ENCODE measurements at places on chromosomes 7 and 10.
A peak's percentile ranks its signal among the peaks of the same experiment; 100 is the strongest.

DNA sequence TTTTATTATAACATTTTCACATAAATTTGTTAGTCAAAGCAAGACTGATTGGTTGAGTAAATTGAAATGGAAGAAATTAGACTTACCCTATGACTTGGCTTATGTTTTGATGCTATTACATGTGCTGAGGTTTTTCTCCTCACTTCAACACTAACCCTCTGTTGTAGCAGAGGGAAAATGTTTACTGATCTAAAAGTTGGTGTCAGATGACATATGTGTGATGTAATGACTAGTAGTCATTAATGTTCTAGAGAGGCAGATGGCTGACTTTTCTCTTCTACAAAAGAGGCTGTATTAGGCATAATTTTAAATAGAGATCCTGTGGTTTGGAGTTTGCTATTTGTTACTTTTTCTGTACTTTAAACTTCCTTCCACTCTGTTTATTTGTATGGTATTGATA, 266.0 kb downstream of the BBS9 start:
- H3K27me3 ChIP-seq: no peaks in the 10 kb centered on the region
- H3K27ac ChIP-seq: no peak overlapping the region
- no peaks in the 10 kb centered on the region for H3K36me3 ChIP-seq
- H3K4me3 ChIP-seq: no peak overlapping the region

DNA sequence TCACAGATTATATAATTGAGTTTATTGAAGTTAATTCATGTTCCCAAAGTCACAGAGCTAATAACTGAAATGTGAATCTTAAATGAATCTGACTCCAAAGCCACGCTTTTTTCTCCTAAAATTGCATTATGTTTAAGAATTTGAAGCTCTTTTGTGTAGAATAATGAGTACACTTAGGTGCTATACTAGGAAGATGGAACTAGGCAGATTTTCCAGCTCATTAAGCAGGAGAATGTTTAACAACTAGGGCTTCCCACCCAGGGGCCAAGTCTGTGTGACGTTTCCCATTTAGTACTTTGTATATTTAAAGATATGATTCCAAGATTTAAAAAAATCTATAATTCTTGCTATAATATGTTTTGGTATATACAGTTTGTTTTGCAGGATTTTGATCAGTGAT, 169.5 kb downstream of the KIF20B start:
- DNase-seq: no peak
- no peaks in the 10 kb centered on the region for H3K27me3 ChIP-seq
- no peaks in the 10 kb centered on the region for H3K4me1 ChIP-seq
- no peaks in the 10 kb centered on the region for H3K36me3 ChIP-seq
- H3K4me3 ChIP-seq: no peak overlapping the region

DNA sequence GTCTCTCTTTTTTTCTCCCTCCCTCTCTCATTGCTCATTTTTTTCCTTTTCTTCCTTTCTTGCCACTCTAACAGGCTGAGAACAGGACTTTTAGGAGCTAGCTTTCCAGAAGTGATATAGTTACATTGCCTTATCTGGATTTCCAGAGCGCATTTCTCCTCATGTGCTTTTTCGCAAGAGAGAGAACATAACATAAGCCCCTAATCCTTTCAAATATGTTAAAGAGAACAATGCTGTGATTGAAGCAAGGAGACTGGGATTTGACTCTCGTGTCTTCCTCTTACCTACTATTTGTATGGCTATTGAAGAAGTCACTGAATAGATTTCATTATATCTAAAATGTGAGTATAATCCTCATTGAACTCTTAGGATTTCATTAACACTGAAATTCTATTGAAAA, 101.2 kb upstream of the PRPS1L1 start:
- no peak for DNase-seq
- no peaks in the 10 kb centered on the region for H3K4me1 ChIP-seq
- no peak overlapping the region for H3K4me3 ChIP-seq
- no peak overlapping the region for H3K27ac ChIP-seq
- no peaks in the 10 kb centered on the region for H3K27me3 ChIP-seq

DNA sequence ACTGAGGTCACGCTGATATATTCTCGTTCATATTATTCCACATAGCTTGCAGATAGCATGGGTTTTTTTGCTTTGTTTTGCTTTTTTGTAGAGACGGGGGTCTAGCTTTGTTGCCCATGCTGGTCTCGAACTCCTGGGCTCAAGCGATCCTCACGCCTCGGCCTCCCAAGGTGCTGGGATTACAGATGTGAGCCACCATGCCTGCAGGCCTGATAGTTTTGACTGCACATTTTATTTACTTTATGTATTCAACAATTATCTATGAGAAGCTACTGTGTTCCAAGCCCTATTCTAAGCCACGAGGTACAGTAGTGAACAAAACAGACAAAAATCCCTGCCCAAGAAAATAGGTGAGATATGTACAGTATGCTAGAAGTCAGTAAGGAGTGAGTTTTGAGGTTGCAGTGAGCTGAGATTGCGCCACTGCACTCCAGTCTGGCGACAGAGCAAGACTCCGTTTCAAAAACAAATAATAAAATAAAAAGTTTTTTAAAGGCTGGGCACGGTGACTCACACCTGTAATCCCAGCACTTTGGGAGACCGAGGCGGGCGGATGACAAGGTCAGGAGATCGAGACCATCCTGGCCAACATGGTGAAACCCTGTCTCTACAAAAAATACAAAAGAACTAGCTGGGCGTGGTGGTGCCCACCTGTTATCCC, 1.3 kb upstream of the YWHAG start:
- H3K27ac ChIP-seq: no peak overlapping the region
- no peak overlapping the region for H3K4me3 ChIP-seq
- no peak for DNase-seq
- no peaks in the 10 kb centered on the region for H3K36me3 ChIP-seq
- H3K4me1 ChIP-seq: peaks cover 20% of the 10 kb centered on the region
- no peaks in the 10 kb centered on the region for H3K27me3 ChIP-seq

GRCh38 chr10:14588084-14588937, 186.4 kb downstream of the FAM107B start:
- peak overlapping the region; percentile 95 for H3K27ac ChIP-seq
- H3K4me3 ChIP-seq: peak overlapping the region; percentile 33
- no peak for DNase-seq
- no peaks in the 10 kb centered on the region for H3K27me3 ChIP-seq
- H3K36me3 ChIP-seq: no peaks in the 10 kb centered on the region

GRCh38 chr10:118980870-118981269, 48.6 kb upstream of the NANOS1 start:
- H3K4me3 ChIP-seq: no peak overlapping the region
- H3K27ac ChIP-seq: no peak overlapping the region
- no peaks in the 10 kb centered on the region for H3K27me3 ChIP-seq
- no peak for DNase-seq
- H3K36me3 ChIP-seq: no peaks in the 10 kb centered on the region

DNA sequence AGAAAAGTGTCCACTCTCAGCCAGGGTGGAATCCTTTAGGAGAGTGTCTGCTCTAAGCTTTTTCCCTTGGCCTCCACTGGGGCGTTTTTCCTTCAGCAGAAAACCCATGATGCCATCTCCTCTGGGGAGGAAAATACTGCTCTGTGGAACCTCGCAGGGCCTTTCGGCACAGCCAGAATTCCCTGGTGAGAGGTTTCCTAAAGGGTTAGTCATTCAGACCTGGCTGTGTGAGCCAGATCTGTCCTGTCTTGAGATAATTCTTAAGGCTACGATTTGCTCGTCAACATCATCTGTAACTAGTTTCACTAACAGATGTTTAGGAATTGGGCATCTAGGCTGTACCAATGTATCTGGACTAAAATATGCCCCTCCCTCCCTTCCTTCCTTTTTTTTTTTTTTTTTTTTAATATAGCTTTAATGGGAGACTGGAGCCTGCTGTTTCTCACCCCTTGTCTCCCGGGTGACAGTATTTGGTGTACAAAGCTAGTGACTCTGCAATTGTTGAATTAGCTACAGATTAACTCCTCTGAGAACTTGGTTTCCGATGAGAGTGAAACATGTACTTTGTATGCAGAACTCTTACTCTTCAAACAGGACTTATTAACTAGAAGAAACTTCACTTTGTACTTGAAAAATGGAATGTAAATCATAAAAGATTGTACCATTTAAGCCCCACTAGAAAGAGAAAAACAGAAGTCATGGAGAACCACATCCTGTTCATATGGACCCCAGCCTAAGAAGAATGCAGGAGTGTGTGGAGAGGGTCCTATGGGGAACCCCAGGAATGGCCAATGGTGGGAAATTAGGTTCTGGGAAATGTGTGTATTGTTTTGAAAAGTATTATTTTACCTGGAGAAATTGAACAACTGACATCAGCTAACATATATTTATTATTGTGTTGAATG, 230.9 kb downstream of the CAMK1D start:
- no peak for DNase-seq
- H3K27ac ChIP-seq: no peak overlapping the region
- H3K4me1 ChIP-seq: peaks cover 5% of the 10 kb centered on the region

GRCh38 chr10:129775681-129776080, 188.4 kb downstream of the EBF3 start:
- no peaks in the 10 kb centered on the region for H3K36me3 ChIP-seq
- H3K4me1 ChIP-seq: no peaks in the 10 kb centered on the region
- H3K4me3 ChIP-seq: no peak overlapping the region

- H3K4me3 ChIP-seq: no peak overlapping the region
- DNase-seq: no peak
- no peaks in the 10 kb centered on the region for H3K27me3 ChIP-seq
- no peak overlapping the region for H3K27ac ChIP-seq
- H3K36me3 ChIP-seq: no peaks in the 10 kb centered on the region
Observed at GRCh38 chr10:718143-718700, 28.8 kb upstream of the DIP2C start.

GRCh38 chr10:93873420-93874115, 20.2 kb upstream of the SLC35G1 start:
- H3K27me3 ChIP-seq: peaks cover 5% of the 10 kb centered on the region
- H3K36me3 ChIP-seq: no peaks in the 10 kb centered on the region
- no peaks in the 10 kb centered on the region for H3K4me1 ChIP-seq

GRCh38 chr7:75732764-75733630, 5.7 kb downstream of the HIP1 start:
- no peak overlapping the region for H3K4me3 ChIP-seq
- no peak overlapping the region for H3K27ac ChIP-seq
- no peak for DNase-seq
- H3K4me1 ChIP-seq: peaks cover 33% of the 10 kb centered on the region
- H3K36me3 ChIP-seq: no peaks in the 10 kb centered on the region

DNA sequence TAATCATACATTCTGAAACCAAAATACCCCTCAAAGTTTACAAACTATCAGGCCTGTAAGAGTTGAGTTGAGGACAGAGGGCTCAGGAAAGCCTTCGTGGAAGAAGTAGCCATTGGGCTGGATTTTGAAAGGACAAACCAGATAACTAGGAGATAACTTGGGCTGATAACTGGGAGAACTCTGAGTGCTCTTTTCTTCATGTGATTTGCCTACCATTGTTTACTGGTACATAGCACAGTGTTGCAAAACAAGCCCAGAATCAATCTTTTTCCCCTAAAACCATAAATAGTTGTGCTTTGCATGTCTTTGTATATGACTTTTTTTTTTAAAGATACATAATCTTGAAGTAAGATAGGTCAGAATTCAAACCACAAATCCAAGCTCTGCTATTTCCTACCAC, 106.7 kb upstream of the ITGB1 start:
- no peaks in the 10 kb centered on the region for H3K4me1 ChIP-seq
- no peak overlapping the region for H3K27ac ChIP-seq
- no peak for DNase-seq
- no peaks in the 10 kb centered on the region for H3K27me3 ChIP-seq
- no peak overlapping the region for H3K4me3 ChIP-seq

GRCh38 chr7:118754608-118755007, 530.1 kb downstream of the ANKRD7 start:
- no peak for DNase-seq
- H3K4me3 ChIP-seq: no peak overlapping the region
- no peaks in the 10 kb centered on the region for H3K4me1 ChIP-seq
- H3K27me3 ChIP-seq: no peaks in the 10 kb centered on the region
- H3K36me3 ChIP-seq: no peaks in the 10 kb centered on the region

GRCh38 chr7:104625956-104626355, 297.6 kb downstream of the LHFPL3 start:
- H3K36me3 ChIP-seq: no peaks in the 10 kb centered on the region
- H3K4me3 ChIP-seq: no peak overlapping the region
- no peaks in the 10 kb centered on the region for H3K4me1 ChIP-seq
- DNase-seq: no peak
- H3K27me3 ChIP-seq: no peaks in the 10 kb centered on the region

Measured in T-cell (primary cell).